ENCODE measurements at places on chromosomes 13 and 19. TPM values are rescaled to one million over a fixed set of nuclear protein-coding genes. Genes with fewer than 3 reads are reported as not detected.

DNA sequence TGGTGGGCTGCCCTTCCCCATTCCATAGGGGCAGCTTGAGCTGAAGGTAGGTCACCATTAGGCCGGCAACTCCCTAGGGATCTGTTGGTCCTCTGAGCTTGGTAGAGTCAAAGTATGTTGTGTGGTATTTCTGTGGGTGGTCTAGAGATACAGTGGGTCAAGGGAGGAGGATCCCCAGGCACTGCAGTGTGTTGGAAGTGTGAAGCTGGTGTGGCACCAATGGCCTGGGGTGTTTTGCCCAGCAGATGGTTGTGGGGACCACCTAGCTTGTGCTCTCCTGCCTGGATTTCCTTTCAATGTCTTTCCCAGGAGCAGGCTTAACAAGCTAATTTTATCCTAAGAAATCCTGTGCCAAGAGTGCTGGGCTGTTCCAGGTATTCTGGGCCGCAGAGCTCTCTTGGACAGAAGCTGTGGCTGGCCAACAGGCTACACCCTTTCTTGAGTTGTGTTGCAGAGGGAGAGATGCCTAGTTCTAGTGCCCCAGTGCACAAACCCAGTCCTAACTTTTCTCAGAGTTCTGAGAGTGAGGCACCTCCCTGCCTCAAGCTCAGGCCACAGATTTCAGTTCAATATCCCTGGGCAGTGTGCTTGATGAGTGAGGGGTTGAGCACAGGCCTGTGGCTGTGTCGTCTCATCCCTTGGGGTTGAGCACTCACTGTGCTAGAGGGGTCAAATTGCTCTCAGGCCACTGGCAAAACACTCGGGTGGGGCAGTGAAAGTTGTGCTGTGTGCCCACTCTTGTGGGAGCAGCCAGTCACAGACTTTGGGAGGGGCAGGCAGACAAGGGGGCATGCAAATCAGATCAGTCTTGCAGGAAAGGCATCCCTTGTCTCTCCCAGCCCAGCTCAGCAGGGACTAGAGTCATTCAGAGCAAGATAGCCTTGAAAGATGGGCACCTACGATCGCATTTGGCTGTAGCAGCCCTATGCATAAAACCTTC is 1806.1 kb upstream of the MIR17HG start:
- no peaks in the 10 kb centered on the region for H3K4me1 ChIP-seq
- no peaks in the 10 kb centered on the region for H3K27me3 ChIP-seq
- DNase-seq: no peak
- no peaks in the 10 kb centered on the region for H3K36me3 ChIP-seq
- H3K4me3 ChIP-seq: no peak overlapping the region

DNA sequence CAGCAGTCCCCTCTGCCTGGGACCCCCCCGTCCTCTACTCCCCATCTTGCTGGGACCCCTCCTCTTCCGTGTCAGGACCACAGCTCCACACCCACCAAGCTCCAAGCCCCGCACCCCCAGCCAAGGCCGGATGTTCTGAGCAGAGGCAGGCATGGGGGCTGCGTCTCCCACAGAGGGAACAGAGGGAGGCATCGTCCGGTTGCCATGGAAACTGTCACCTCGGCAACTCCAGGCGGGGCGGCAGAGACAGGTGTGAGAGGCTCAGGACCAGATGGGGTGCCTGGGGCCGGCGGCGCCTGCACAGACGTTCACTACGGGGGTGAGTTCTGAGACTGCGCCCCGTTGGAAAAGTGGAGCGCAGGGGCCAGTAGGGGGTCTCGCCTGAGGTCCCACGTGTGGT is 5.4 kb downstream of the RNU6-9 start:
- H3K4me3 ChIP-seq: no peak overlapping the region
- H3K4me1 ChIP-seq: peaks cover 51% of the 10 kb centered on the region
- no peak overlapping the region for H3K27ac ChIP-seq

GRCh38 chr19:3950871-3951861 is 18.3 kb downstream of the NMRK2 start:
- H3K27ac ChIP-seq: no peak overlapping the region
- H3K27me3 ChIP-seq: no peaks in the 10 kb centered on the region

GRCh38 chr19:1182068-1182467 is 8.0 kb upstream of the SBNO2 start:
- no peaks in the 10 kb centered on the region for H3K4me1 ChIP-seq
- H3K27ac ChIP-seq: no peak overlapping the region
- no peaks in the 10 kb centered on the region for H3K27me3 ChIP-seq
- H3K4me3 ChIP-seq: no peak overlapping the region
- H3K36me3 ChIP-seq: no peaks in the 10 kb centered on the region
- no peak for DNase-seq

GRCh38 chr19:5434351-5434917 is 20.8 kb upstream of the ZNRF4 start:
- H3K27ac ChIP-seq: no peak overlapping the region
- no peaks in the 10 kb centered on the region for H3K27me3 ChIP-seq
- H3K4me3 ChIP-seq: no peak overlapping the region
- no peak for DNase-seq
- no peaks in the 10 kb centered on the region for H3K36me3 ChIP-seq

GRCh38 chr19:32691291-32691951 is at the start of gene NUDT19:
TSS of gene NUDT19 (plus strand) at chr19:32691821. CDS start at chr19:32691961, 140 bp downstream.
- no peaks in the 10 kb centered on the region for H3K36me3 ChIP-seq
- H3K27ac ChIP-seq: peak within 1 kb of the TSS; percentile 49
- DNase-seq: peak; percentile 77
- H3K4me1 ChIP-seq: peaks cover 12% of the 10 kb centered on the region
- no peaks in the 10 kb centered on the region for H3K27me3 ChIP-seq
- peak within 1 kb of the TSS; percentile 85 for H3K4me3 ChIP-seq

GRCh38 chr19:35330475-35330874 is 1.5 kb downstream of the CD22 start:
- H3K27ac ChIP-seq: no peak overlapping the region
- no peaks in the 10 kb centered on the region for H3K27me3 ChIP-seq
- H3K4me1 ChIP-seq: no peaks in the 10 kb centered on the region
- no peaks in the 10 kb centered on the region for H3K36me3 ChIP-seq
- H3K4me3 ChIP-seq: no peak overlapping the region

GRCh38 chr19:4366666-4367335 is 23.4 kb downstream of the MPND start:
- H3K4me3 ChIP-seq: no peak overlapping the region
- peaks cover 47% of the 10 kb centered on the region for H3K36me3 ChIP-seq
- no peaks in the 10 kb centered on the region for H3K27me3 ChIP-seq
- no peak for DNase-seq
- peaks cover 44% of the 10 kb centered on the region for H3K4me1 ChIP-seq

Gene ANGPTL8
- total RNA-seq: not detected

Gene TEKTIP1
- total RNA-seq: 12.3 TPM

Gene KCNC3
- total RNA-seq: 1.5 TPM

Gene URAD
- total RNA-seq: not detected

Gene FBN3
- total RNA-seq: not detected

Gene ETHE1
- total RNA-seq: 19.1 TPM

All from T-cell (primary cell).